ENCODE measurements at places on chromosomes 1 and 21. TPM values are rescaled to one million over a fixed set of nuclear protein-coding genes. Genes with fewer than 3 reads are reported as not detected.

- DNase-seq = no peak
- no peak overlapping the region for H3K4me3 ChIP-seq
- no peaks in the 10 kb centered on the region for H3K27me3 ChIP-seq
- H3K27ac ChIP-seq = no peak overlapping the region
- H3K4me1 ChIP-seq = no peaks in the 10 kb centered on the region
These were observed 68.0 kb upstream of the CYP2J2 start for GRCh38 chr1:59994302-59995198.

- DNase-seq = no peak
- no peaks in the 10 kb centered on the region for H3K4me1 ChIP-seq
- no peaks in the 10 kb centered on the region for H3K36me3 ChIP-seq
- no peaks in the 10 kb centered on the region for H3K27me3 ChIP-seq
These were observed 199.4 kb upstream of the PTBP2 start for GRCh38 chr1:96521994-96522760.

- no peak overlapping the region for H3K4me3 ChIP-seq
- H3K36me3 ChIP-seq = no peaks in the 10 kb centered on the region
- H3K4me1 ChIP-seq = no peaks in the 10 kb centered on the region
- DNase-seq = no peak
- H3K27me3 ChIP-seq = no peaks in the 10 kb centered on the region
- H3K27ac ChIP-seq = no peak overlapping the region
These were observed 209.7 kb upstream of the VAMP3 start for GRCh38 chr1:7561331-7561921.

Gene EPHX1
- total RNA-seq = 57.2 TPM

DNA sequence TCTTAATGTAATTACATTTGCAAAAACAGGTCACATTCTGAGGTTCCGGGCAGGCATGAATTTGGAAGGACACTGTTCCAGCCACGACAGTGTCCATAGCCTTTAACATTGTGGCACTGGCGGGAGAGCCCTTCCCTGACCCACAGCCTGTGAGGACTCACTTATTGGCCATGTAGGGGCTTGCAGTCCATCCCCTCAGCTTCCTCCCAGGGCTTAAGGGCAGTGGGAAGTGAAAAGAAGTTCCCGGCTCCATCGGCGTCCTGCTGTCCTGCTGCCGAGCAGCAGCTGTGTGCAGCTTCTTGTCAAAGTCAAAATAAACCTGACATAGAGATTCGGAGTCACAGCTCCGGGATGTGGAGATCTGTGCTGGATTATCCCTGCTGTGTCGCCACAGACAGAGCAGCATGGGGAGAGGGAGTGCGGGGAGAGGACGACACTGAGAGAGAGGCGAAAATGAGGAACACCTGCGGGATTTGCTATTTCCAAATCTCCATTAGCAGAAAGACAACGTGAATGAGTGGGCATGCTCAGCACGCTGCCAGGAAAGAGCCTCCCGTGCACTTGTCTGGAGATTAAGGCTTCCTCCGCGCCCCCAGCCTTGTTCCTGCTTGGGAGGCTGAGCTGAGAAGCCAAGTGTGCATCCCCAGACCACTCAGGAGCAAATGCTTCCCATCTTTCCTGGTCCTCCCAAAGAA lies 260.3 kb downstream of the ASTN1 start:
- no peak overlapping the region for H3K4me3 ChIP-seq
- H3K27me3 ChIP-seq = no peaks in the 10 kb centered on the region
- DNase-seq = no peak
- H3K27ac ChIP-seq = no peak overlapping the region
- H3K36me3 ChIP-seq = no peaks in the 10 kb centered on the region

GRCh38 chr1:8889925-8890785 lies 11.7 kb upstream of the ENO1 start:
- peak; percentile 34 for DNase-seq
- no peaks in the 10 kb centered on the region for H3K36me3 ChIP-seq
- no peaks in the 10 kb centered on the region for H3K4me1 ChIP-seq
- no peak overlapping the region for H3K27ac ChIP-seq

Gene HENMT1
- 5.8 TPM for total RNA-seq

DNA sequence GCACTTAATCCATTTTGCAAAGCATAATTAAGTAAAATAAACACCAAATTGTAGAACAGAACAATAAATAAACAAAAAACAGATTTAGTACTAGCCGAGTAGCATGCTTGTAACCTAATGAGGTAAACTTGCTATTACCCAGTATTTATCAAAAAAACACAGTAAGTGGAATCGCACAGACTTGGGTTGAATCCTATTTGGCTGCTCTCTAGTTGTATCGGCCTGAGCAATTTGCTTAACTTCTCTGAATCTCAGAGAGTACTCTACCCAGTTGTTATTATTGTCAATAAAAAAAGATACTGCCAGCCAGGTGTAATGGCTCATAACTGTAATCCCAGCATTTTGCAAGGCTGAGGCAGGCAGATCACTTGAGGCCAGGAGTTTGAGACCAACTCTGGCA lies 664.3 kb downstream of the ADGRL2 start:
- DNase-seq = no peak
- H3K27me3 ChIP-seq = no peaks in the 10 kb centered on the region
- H3K4me1 ChIP-seq = no peaks in the 10 kb centered on the region
- no peaks in the 10 kb centered on the region for H3K36me3 ChIP-seq
- H3K27ac ChIP-seq = no peak overlapping the region

DNA sequence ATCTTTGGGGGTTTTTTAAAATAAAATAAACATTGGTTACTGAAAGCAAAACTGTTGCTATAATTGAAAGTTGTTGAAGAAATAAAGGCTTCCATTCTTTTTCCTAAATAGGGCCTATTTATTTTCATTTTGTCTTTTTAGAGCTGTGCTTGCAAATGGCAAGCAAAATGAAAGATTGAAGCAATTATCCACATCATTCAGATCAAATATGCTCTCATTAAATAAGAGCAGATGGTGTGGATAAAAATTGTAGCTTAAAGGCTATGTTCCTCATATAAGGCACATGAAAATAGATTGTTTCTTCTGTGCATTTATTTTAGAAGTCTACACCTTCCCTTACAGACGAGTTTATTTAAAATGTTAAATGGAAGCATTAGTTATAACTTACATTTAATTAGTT lies 1317.7 kb downstream of the MRPL39 start:
- H3K4me3 ChIP-seq = no peak overlapping the region
- H3K27me3 ChIP-seq = no peaks in the 10 kb centered on the region
- no peak overlapping the region for H3K27ac ChIP-seq
- DNase-seq = no peak
